ENCODE measurements at places on chromosomes 4 and X.
A peak's percentile ranks its signal among the peaks of the same experiment; 100 is the strongest.

GRCh38 chr4:10656988-10657387 lies 27.6 kb downstream of the CLNK start:
- no peak for DNase-seq

- DNase-seq = no peak
These were observed 932.6 kb downstream of the C4orf33 start for GRCh38 chr4:130028552-130028951.

DNA sequence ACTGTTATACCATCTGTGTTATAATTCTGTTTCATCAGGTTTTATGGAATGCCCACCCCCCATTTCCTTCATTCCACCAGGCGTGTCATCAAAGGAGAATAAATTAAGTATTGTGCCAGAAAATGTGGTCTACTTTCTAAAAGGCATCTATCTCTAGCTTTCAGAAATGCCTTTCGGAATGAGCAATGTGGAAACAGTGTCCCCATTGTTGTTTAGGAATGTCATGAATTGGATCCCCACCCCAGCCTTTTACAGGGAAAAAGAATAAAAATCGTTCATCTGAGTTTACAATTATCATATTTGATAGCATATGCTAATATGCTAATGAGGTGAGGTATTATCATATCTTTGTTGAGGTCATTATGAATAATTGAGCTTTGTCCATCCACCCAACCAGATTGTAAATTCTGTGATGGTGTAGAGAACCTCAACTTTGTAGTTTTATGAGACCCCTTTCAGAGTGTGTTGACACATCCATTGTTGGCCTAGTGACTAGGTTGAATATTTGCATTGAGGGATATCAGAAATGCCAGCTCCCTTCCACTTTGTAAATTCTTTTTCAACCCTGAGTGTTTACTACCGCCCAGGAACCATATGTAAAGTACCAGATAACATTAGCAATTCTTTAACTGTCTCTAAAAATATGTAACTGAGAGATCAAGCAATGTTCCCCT lies 56.2 kb upstream of the CCDC160 start:
- DNase-seq = no peak

GRCh38 chrX:46823481-46823880 lies 13.4 kb upstream of the RP2 start:
- DNase-seq = no peak

- DNase-seq = no peak
These were observed 642.1 kb upstream of the TENM3 start for GRCh38 chr4:181601103-181601502.

GRCh38 chr4:175435381-175435783 lies 376.7 kb downstream of the GPM6A start:
- no peak for DNase-seq

DNA sequence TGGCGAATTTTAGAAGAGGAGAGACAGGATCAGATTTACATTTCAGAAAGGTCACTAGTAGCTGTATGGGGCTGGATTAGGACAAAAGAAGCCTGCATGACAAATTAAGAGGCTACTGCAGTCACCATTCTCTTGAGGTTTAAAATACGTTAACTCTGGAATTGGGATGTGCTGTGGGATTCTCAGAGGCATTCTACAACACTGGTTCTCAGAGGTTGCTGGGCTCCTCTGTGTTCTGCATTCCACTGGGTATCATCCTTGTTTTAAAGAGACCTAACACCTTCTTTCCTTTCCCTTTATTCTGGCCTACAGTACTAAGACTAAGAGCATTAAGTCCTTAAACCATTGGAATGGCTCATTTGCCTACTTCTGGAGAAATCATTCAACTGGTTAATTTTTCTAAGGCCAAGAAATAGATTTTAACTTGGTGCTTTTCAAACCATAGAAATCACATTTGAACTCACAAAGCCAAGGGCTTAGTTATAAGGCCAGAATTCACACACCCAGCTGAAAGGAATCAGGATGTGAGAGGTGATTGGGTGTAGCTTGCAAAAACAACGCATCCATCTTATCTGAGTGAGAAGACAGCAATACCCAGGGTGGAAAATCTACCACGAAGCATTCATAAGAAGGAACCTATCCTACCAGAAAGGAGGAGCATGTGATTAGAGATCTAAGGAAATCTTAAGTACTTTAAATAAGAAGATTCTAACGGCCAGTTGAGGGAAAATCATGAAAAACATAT lies 116.6 kb downstream of the SHISA3 start:
- DNase-seq = no peak

- no peak for DNase-seq
These were observed 225.6 kb downstream of the ARHGAP10 start for GRCh38 chr4:147957446-147957845.

GRCh38 chr4:114366368-114366767 lies 232.2 kb upstream of the UGT8 start:
- DNase-seq = no peak

DNA sequence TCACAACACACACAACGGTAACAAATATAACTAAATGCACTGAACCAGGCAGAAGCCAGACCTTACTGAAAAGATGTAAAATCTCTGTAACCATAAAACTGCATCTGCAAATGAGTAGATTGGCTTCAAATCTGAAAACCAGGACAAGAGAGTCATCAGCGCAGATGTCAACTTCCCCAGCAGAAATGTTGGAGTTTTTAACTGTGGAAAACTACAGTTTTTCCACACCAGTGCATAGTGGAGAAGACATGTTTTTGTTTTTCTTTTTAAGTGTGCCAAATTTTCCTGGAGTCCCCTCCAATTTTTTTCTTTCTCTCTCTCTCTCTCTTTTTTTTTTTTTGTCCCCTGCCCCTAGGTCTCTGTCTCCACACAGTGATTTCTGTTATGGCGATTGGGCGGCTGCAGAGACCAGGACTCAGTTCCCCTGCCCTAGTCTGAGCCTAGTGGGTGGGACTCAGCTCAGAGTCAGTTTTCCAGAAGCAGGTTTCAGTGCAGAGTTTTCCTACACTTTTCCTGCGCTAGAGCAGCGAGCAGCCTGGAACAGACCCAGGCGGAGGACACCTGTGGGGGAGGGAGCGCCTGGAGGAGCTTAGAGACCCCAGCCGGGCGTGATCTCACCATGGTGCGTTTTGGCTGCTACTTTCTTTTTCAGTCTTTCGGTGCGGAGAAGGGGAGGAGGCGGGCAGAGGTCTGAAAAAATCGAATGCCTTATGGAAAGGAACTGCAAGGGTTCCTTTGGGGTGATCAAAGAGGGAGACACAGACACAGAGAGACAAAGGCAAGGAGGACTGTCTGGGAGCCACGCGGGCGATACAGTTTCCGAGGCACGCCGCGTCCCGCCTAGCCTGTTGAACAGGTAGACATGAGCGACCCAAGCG lies at the start of gene GUCY1A1:
Gene GUCY1A1, plus strand, starts transcription at position 505 of the 878 bp plus-strand sequence. CDS start 30,020 bp downstream, outside the sequence.
- peak; percentile 49 for DNase-seq

GRCh38 chr4:174559894-174560293 lies 37.6 kb upstream of the HPGD start:
- DNase-seq = no peak

GRCh38 chr4:39631700-39632079 lies 7.0 kb downstream of the SMIM14 start:
- DNase-seq = no peak

DNA sequence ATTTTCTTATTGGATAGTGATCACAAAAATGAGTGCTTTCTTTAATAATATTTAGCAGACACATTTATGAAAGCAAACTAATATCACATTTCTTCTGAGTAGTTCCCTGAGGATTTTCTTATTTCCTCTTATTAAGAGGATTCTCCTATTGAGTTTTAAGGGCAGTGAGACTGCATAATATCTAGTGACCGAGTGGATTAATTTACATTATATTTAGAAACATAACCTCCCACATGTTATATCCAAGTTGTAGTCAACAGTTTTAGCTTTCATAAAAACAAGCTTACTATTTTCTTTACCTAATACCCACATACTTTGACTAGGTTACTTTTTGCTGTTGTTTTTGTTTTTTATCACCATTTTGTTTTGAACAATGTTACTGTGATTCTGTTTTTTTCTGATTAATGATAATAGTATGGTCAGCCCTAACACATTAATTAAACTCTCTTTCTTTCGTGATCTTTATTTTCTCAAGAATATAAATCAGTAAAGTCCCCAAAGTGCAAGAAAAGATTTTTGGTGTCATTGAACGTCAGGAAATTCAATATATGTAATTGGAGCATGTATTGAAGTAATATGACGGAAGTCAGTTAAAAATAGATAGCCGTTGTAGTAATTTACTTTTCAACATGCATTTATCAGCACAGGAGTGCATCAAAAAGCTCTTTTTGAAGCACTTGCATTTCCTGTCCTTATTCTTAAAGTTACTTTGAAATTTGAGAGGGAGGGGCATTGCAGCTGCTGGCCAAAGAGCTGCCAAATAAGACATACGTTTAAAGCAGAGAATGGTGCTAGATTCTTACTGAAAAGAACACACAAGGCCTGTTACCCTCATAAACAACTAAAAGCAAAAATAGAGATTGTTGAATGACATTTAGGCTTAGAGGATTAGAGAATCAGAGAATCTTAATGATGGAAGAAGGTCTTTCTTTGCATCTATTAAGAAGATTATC lies 25.2 kb downstream of the DDIT4L start:
- DNase-seq = no peak

DNA sequence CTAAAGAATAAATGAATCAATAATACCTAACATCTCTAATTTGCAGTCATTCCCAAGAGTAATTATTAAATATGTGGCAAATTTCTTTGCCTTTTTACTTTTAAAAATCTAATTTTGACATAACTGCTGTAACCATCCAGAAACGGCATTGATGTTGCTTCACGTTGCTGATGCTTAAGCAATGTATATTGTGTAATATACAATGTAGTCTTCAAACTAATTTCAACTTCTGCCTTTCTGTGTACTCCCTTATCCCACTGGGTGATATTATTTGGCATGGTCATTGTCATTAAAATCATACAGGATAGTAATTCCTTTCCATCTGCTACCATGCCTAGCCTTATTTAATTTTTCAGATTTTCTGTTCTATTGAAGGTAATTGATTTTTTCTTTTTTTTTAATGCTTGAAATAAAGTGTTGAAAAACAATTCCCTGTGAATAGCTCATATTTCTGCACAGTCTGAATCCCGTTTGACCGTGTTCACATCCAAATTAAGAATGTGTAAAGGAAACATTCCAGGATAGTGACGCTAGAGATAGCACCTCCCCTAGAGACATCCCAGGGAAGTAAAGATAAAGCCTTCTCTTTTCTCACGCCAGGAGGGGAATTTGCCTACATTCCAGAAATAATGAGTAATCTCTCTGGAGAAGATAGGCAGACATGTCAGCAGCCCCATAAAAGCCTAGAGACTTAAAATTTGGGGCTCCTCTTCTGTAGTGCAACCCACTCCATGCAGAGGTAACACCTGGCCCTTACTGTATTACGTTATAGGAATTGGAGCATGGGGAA lies 8.6 kb downstream of the FAM200B start:
- DNase-seq = no peak

DNA sequence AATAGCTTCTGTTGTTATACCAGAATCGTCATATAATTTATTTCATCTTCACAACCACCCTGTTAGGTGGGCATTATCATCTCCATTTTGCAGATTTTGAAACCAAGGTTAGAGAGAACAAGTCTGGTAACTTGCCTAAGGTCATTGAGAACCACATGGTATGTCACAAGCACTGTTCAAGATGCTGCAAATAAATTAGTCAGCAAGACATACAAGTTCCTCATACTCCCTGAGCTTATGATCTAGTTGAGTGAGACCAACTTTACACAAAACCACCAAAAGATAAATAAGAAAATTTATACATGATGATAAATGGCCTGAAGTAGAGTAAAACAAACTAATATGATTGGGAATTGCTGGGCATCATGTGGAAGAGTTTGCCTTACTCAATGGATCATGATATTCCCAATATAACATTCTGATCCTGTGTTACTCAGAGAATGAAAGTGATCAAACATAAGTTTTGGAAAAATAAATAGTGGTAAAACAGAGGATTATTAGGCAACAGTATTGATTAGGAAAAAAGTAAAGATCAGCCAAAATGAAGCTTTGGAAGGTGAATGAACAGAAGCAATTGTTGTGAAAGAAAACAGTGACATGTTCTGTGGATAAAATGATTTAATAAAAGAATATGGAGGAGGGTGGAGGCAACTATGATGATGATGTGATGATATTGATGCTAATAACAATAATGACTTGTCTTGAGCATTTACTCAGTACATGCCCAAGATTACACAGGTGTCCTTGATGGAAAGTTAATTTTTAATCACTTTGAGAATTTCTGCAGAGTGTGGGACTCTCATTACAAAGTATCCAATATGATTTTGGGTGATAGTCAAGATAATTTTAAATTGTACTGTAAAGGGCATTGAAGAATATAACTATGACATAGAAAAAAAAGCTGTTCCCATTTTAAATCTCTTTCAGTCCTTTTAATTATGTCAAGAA lies 34.1 kb upstream of the IL1RAPL1 start:
- DNase-seq = no peak

DNA sequence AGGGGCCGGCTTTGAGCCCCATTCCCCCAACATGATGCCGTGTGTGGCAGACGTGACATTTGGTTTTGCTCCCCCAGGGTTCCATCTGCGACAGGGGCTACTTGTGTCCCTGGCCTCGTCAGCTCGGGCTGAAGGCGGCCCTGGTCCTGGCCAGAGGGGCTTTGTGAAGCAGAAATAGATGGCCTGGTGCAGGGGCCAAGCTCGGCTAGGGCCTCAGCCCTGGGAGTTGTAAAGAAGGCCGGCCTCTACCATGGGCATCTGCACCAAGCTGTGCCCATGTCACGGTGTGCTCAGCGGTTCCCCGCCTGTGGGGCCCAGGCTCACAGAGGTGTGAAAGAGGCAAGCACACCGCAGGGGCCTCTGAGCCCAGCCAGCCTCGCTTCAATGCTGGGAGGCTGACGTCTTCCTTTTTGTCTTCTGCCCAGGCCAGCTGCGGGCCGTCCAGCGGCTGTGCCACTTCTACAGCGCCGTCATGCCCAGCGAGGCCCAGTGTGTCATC lies 32.5 kb downstream of the SH3TC1 start:
- DNase-seq = no peak

DNA sequence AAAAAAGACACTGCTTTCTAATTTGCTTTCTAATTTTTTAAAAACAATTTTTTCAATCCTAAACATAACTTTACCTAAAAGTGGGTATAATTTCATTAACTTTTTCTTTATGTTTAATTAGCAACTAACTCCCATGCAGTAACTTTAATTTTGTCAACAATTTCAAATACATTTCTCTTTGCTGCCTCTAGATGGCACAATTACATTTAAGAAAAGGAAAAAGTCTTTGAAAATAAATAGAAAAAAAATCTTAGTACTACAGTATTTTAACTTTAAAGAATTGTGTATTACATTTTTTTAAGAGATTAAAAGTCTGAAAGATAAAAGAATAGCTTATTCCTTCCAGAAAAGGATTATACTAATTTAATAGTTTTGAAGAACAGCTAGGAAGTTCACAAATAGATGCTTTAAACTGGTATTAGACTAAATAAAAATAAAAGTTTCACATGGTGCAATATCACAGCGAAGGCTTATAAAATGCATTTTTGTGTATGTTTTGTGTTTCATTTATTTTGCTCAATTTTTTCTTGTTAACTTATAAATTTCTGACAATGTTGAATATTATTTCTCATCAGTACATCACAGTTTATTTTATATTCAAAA lies 105.1 kb downstream of the ADGRA3 start:
- DNase-seq = no peak

GRCh38 chr4:131370846-131371245 lies 1778.2 kb upstream of the PCDH10 start:
- no peak for DNase-seq

GRCh38 chrX:69232945-69233344 lies 67.7 kb upstream of the PJA1 start:
- DNase-seq = no peak
